ENCODE measurements at places on chromosomes 16 and 17.

DNA sequence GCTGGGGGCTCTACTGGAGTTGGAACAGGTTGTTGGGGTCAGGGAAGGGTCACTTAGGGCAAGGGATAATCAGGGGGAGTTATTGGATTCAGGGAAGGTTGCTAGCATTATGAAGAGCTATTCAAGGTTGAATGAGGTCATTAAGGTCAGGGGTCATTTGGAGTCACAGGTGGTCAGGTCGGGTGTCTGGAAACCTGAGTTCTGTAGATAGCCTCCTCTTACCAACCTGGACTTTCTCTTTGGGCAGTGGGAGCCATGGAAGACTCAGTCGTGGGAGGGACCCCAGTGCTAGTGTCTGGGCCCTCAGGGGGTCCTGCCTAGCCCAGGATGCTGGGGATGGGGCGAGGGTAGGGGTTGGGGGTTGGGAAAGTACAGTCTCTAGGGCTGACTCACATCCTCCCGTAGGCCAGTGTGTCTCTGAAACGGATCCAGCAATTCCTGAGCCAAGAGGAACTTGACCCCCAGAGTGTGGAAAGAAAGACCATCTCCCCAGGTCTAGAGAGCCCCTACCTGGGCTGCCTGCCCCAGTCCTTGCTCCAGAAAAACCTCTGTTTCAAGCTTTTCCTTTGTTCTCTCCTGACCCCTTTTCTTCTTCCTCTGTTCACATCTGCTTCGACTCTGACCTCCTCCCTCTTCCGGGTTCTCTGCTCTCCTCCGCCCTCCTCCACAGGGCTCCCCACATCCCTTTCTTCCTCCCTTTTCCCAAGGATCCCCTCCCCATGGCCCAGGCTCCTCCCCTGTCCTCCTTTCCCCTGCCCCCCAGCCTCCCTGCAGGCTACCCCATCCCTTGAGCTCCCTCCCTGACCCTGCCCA lies 33.5 kb downstream of the ABCC3 start:
- DNase-seq, result no peak

GRCh38 chr16:29683543-29684090 lies 4.6 kb downstream of the QPRT start:
- no peak for DNase-seq

DNA sequence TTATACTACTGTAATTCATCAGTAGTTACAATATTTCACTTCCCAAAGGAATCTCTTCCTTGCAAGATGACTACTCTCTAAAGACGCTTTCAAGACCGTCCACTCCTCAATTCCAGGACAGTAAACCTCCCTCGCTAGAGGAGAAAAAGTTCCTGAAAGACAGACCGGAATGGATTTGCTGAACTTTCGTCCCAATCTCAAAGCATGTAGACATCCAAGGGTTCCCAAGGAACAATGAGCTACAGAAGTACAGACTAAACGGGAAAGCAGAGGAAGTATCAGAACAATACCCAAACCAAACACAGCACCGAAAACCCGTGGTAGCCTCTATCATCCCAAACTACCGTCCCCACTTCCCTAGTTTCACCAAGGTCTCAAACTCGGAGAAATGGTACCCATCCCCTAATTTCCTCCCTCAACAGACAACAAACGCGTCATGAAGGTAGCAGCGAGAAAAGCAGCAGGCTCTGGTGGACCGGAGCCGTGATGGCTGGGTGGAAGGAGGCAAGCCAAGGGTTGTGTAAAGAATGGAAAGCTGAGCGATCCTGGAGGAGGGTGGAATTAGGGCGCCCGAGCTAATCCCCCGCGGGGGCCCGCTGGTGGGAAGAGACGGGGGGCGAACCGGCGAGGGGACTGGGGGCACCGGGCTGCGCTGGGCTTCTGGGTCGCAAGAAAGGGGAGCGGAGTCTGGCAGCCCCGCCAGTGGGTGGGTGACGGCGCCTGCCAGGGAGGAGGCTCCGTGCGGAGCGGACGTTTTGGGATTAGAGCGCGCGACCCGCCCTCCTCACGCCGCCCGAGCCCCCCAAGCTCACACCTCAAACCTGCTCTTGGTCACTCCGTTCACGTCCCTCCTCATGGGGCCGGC lies 647 bp downstream of the FBXL20 start:
- no peak for DNase-seq

- no peak for DNase-seq
Measured at GRCh38 chr17:8563981-8564602, 66.4 kb downstream of the MYH10 start.

DNA sequence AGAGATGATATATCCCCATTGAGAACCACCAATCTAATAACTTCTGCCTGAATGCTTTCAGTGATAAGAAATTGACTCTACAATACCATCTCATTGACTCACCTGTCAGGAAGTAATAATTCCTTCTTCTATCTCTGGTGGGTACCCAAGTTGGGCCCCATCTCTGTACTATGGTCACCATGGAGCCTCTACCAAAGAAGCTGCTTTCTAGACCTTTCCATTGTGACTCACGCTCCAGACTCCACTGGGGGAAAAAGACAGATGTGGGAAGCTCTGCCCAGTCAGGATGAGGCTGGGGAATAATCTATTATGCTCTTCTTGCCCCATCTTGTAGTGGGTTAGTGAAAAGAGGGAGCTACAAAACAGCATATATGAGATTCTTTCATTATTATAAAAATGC lies 100.4 kb downstream of the COPRS start:
- DNase-seq, result no peak

GRCh38 chr17:31357839-31358394 lies 33.6 kb upstream of the RAB11FIP4 start:
- peak; percentile 36 for DNase-seq

GRCh38 chr17:82338858-82339633 lies 5.5 kb upstream of the SECTM1 start:
- peak; percentile 18 for DNase-seq

- DNase-seq, result no peak
Measured at GRCh38 chr16:85584819-85585282, 28.3 kb upstream of the GSE1 start.

DNA sequence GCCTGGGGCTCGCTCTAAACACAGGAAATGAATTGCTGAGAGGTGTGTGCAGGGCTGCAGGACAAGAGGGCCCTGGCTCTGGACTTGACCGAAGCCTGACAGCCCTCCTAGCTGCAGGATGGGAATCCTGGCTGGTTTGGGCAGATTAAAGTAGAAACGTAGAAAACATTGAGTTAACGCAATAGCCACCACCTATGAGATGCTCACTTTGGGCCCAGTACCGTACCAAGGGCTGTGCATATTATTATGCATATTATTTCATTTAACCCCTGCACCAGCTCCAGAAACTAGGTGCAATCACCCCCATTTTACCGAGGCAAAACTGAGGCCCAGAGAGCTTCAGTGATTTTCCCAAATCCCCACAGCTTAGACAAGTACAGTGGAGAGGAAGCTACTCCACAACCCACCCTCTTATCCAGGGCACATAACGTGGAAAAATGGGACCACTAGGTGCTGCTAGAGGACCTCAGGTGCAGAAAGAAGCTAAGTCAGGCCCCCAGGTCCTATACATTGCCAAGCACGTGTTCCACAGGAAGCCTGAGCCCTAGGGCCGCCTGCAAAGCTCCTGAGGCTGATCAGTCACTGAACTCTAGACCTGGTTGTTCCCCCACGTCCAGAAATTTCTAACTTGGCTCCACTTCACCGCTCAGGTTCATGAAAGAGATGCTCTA lies 79.2 kb downstream of the MYH11 start:
- DNase-seq, result peak; percentile 67

- no peak for DNase-seq
Measured at GRCh38 chr17:80995131-80995530, 3.5 kb downstream of the CHMP6 start.

- no peak for DNase-seq
Measured at GRCh38 chr17:59470624-59471297, 94.6 kb upstream of the DHX40 start.

- peak; percentile 65 for DNase-seq
Measured at GRCh38 chr17:48012151-48012520, 25.5 kb downstream of the COPZ2 start.
